ENCODE measurements at places on chromosomes 3 and 15.

DNA sequence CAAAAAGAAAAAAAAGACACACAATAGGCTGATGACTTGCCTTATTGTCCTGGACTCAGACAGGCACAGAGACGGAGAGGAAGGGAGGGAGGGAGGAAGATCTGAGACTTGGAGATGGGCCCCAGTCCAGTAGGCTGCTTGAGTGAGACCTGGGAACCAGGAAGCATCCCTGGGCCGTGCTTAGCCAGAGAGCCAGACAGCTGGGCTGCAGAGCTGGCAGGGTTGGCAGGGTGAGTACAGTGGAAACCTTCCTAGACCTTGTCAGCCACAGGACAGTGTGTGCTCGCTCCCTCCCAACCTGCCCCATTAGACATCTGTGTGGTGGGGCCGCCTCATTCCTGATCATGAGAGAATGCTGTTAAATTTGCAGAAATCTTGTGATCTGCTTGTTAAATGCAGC is 107.9 kb upstream of the ALDH1A3 start:
- DNase-seq = no peak

DNA sequence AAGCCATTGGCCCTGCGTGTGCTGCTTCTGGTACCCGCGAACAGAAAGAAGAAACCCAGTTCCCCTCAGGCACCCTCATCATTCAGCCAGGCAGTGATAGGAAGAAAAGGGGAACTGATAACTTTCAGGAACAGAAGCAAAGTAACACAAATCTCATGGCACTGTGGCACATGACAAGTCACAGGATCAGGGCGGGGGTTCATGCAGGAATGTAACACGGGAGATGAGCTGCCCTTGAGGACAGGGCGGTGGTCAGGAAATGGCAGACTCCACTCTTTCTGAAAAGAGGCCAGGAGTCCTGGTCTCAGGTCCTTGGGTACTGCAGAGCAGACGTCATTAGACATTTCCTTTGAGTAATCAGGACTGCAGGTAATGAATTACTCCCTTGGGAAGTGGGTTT is 95.5 kb downstream of the CCNL1 start:
- DNase-seq = no peak

- DNase-seq = peak; percentile 54
Observed at GRCh38 chr15:92803852-92804609, 96.1 kb upstream of the CHD2 start.

- no peak for DNase-seq
Observed at GRCh38 chr3:50150863-50151686, 4.0 kb upstream of the SEMA3F start.

GRCh38 chr3:54858093-54858785 is 69.6 kb downstream of the LRTM1 start:
- DNase-seq = no peak

DNA sequence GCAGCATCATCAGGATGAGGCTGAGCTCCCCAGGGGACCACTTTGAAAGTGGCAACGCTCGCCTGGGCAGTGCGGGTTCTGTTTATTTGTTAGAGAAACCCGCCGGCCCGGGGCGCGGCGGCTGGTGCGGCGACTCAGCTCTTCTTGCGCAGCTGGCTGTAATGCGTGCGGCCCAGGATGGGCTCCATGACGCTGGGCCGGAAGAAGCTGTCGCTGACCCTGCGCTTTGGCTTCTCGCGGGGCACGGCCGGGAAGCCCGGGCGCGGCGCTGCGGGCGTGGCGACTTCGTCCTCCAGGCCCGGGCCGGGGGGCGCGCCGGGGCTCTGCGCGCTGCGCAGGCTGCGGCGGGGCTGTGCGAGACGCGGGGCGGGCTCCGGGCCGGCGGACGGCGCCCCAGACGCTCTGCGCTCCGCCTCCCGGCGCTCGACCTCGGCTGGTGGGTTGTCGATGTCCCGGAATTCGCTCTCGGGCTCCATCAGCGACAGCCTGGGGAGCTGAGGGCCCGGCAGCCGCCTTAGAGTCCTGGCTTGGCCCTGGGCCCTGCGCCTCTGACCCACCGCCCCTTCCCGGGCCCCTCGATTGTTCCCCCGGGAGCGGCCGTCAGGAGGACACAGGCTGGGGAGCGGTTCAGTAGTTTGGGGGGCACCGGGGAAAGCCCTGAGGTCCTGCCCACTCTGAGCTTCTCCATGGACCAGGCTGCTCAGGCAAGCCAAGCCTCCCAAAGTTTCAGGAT is 10.3 kb upstream of the KIF7 start:
- DNase-seq = no peak

DNA sequence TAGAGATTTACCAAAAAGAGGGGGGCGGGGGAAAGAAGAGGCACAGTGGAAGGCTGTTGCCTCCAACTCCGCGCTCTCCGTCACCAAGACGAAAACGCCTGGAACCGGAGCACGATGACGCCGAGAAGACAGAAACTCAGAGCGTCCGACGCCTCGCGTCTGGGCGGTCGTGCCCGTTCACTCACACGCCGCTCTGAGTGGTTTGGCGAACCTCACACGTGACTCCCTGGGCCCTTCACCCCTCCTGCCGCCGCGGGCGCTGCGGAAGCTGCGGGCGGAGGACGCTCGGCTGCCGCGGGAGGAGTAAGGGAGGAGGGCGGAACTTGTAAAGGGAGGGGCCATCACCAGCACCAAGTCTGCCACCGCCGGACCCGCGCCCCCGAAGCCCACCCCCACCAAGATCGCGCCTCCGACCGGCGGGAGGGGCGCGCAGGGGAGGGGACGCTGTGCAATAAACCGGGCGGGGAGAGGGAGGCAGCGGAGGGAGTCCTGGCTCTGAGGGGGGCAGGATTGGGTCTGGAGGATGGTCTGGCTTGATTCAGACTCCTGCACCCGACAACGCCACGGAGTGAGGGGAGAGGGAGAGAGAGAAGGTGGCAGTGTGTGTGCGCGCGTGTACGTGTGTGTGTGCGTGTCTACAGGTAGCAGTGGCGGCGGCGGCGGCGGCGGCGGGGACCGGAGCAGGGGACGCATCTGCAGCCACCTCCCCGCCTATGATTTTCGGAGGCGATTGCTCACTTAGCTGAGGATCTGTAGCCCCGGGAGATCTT is 1.9 kb upstream of the NLGN1 start:
- peak; percentile 4 for DNase-seq

Data from stimulated activated CD4-positive, alpha-beta T cell treated with anti-CD3 and anti-CD28 coated beads, Interleukin-1b, Interleukin-23, amount 100 ng/mL, for 4 hours (primary cell).